Heart right ventricle (tissue), 16 donors: ENCODE measurements at places on chromosomes 3 and 15. TPM values are rescaled to one million over a fixed set of nuclear protein-coding genes. Genes with fewer than 3 reads are reported as not detected.

The ATP8B4 gene
- total RNA-seq, result 2.7 TPM

GRCh38 chr15:69080295-69081248 lies 66.1 kb downstream of the NOX5 start:
- DNase-seq, result no peak

The ITGA11 gene
- total RNA-seq, result 7.9 TPM

- DNase-seq, result no peak
These were observed 101.9 kb upstream of the CACNA2D3 start for GRCh38 chr3:54020436-54020835.

DNA sequence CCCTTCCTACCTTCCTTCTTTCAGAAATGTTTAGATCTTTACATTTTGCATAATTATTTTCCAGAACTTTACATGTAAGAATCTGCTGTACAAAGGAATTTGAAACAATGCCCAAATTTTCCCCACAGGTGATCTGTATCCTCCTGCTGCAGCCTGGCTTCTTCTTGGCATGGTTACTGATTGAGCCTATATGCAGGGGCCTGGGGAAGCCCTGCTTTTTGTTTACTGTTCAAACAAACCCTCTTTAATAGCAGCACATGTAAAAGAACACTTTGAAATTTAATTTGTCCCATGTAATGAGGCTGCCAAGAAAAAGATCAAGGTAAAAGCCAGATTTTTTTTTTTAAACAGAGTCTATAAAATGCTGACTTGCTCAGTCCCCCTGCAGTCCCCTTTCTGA lies 432.2 kb downstream of the TUSC7 start:
- no peak for DNase-seq

The ZBBX gene
- total RNA-seq, result not detected

GRCh38 chr3:73031573-73032103 lies 29.8 kb upstream of the EBLN2 start:
- no peak for DNase-seq

DNA sequence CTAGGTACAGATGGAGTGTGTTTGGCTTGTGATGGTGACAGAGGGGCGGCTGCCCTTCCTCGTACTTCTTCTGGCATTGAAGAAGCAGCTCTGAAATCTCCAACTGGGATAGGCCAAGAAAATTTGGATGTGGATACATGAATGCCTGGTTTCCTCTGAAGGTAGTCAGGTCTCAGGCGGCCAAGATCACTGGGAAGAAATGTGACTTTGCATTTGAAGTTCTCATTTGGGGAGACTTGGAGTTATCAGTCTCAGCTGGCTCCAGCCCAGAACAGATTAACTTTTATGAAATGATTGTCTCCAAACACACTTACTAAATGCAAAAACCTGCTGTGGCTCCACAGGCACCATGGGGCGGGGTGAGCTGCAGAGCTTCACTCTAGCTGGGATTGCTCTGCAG lies 215.9 kb downstream of the THSD4 start:
- DNase-seq, result no peak

- DNase-seq, result no peak
These were observed 398.9 kb upstream of the THBS1 start for GRCh38 chr15:39181940-39182339.

DNA sequence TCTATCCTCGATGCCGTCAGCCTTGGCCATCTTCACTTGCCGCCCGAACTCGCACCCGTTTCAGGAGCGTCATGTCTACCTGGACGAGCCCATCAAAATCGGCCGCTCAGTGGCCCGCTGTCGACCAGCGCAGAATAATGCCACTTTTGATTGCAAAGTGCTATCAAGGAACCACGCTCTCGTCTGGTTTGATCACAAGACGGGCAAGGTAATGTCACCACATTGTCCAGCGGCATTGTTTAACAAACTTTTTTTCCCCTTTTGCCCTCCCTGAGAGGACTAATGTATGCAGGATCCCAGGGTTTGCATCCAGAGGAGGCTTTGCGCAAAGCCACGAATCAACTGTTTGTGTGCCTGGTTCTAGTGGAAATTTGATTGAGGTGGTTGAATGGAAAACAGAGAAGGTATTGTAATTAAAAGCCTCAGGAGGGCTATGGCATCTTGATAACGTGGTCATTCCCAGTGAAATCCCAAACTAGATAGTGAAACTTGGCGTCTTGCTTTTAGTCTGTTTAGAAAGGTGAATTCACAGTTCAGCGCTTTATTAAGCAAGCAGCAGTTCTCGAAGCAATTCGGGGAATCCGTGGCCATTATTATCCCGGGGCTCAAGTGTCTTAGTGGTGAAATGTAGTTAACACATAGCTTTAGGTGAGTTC lies 1.7 kb downstream of the SLMAP start:
- DNase-seq, result no peak

- no peak for DNase-seq
These were observed 206.1 kb upstream of the LRIG1 start for GRCh38 chr3:66706890-66707289.

DNA sequence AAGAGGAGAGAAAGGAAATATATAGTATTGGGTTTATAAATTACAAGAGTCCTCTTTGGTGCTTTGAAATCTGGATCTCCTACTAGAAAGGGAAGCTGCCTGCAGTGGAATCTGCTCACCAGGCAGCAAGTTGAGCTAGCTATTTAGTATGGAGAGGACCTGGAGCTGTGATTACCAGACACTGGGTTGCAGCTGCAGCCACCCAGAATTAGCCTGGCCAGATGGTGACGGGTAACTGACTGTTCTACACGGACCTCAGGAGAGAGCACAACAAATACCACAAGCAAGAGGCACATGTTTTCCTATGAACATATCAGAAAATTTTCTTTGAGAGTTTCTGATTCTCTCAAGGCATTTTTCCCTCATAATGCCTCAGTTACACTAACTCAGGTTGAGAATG lies 46.5 kb downstream of the SYNPR start:
- DNase-seq, result no peak

DNA sequence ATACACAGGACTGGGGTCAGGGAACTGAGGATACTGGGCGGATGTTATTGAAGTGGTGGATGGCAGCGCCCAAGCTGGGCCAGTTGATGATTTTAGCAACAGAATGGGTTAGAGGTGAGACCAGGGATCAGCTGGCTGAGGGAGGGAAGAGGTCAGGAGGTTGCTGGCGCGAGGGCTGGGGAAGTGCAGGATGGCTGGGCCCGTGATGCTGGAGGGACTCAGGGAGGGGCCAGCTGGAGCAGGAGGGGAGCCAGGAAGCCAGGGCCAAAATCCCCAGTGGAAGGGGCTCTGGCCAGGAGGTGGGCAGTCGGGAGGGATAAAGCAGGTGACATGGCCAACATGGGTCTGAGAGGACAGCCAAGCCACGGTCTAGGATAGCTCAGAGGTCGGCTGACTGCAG lies 178.0 kb downstream of the NSMCE3 start:
- DNase-seq, result no peak

- DNase-seq, result no peak
These were observed 48.5 kb downstream of the AMOTL2 start for GRCh38 chr3:134325706-134326105.

DNA sequence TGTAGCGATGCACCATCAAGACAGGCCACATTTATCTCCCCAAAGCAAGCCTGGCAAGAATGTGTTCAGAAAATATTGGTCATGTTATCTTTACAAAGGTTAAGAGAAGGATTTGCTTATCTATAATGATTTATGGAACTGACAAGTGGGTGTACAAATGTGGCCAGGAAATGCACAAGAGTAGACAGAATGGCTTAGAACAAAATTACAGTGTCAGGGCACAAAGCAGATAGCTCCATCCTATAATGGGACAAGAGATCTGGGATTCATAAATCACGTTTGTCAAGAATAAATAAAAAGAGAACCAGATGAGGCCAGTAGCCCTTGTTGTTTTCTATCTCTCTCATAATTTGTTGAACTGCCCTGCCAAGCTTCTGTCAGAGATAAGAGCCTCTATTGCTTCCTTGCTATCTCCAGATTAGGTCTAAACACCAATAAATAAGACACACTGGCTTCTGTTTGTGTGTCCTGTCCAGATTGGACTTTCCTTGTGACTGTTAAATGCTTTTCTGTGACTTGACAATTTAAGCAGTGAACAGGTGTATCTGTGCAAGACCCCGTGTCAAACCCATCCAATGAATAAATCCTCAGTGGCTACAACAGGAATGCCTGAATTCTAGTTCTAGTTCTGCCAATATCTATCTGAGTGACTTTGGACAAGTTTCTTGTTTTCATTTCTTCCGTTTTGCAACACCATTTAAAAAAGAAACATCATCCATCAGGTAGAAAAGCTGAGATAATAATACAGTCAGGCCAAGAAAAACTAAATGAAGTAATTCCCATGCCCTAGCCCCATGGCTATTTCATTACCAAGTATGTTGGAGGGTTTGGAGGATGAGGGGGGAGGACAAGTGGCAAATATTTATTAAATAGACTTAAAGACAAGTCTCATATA lies 157.2 kb downstream of the DCLK3 start:
- DNase-seq, result no peak

DNA sequence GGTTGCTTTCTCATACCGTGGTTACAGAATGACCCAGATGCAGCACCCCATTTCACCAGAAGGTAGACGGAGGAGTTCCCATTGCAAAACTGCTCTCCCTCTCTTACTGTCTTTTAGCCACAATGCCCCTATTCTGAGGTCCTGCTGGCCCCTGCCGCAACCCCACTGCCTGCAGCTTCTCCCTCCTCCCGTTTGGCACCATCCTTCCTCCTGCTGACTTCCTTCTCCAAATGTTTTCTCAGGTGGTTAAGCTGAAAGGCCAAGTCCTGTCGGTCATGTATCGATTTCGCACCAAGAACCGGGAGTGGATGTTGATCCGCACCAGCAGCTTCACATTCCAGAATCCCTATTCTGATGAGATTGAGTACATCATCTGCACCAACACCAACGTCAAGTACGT lies 132.3 kb upstream of the ABHD17C start:
- no peak for DNase-seq

The C3orf20 gene
- total RNA-seq, result not detected

DNA sequence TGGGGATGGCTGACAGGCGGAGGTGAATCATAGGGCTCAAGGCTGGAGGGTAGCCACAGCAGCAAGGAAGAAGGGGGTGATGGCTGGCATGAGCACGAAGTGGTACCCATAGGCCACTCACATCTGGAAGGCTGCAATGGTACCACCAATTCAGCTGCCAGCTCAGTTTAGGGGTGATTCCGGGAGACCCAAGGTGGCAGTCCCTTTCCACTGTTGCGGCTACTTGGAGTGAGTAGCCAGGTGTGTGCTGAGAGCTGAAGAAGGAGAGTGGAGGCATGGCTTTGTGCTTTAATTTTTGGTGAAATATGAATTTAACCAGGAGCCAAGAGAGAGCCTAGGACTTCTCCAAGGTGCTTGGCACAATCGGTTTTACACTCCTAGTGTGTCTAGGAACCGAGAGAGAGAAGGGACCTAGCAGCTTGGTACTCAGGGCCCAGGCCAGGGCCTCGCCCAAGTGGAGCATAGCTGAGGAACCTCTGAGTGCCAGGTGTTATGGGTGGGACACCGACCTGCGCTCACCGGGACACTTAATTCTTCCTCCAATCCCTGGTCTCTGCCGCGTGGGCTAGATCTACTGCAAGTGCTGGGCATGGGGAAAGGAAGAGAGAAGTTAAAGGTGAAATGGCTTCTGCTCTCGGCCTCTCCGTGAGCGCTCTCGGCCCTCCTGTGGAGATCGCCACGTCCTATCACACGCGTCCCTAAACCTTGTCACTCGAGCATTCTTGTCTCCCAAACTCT lies 32.2 kb upstream of the POLG start:
- DNase-seq, result no peak

GRCh38 chr15:85029221-85029620 lies 47.6 kb downstream of the PDE8A start:
- no peak for DNase-seq

DNA sequence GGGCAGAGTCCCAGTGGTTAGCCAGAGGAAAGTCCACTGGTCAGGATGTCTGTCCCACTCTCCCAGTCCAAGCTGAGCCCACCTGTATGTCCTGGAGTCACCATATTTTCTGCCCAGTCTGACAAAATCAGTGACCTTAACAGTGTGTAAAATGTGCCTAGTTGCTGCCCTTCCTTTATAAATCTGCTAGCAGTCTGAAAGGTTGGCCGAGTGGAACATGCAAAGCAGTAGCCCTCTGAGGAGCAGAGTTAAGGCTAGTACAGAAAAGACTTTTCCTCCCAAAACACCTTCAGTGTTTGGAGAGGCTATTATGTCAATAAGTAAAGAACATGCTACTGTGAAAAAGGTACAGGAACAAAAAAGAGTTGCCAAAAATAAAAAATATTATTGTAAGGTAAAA lies 15.3 kb downstream of the TTC21A start:
- no peak for DNase-seq

The SNTN gene
- not detected for total RNA-seq

DNA sequence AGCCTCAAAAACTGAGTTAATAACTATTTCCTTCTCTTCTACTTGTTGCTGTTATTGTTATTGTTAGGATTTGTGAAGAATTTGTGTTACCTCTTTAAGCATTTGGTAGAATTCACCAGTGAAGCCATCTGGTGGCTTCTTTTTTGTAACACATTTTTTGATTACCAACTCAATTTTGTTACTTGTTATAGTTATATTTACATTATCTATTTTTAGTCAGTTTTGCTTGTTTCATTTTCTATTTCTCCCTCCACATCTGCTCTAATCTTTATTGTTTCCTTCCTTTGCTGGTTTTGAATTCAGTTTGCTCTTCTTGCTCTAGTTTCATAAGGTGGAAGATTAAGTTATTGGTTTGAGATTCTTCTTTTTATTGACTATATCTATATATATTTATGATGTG lies 3.7 kb upstream of the SLC9C1 start:
- DNase-seq, result no peak

GRCh38 chr15:71997691-71998090 lies 120.3 kb downstream of the MYO9A start:
- no peak for DNase-seq

GRCh38 chr3:142929109-142929508 lies 34.4 kb downstream of the PAQR9 start:
- DNase-seq, result peak; percentile 21

- DNase-seq, result no peak
These were observed 33.5 kb downstream of the TGFBR2 start for GRCh38 chr3:30639937-30640336.

DNA sequence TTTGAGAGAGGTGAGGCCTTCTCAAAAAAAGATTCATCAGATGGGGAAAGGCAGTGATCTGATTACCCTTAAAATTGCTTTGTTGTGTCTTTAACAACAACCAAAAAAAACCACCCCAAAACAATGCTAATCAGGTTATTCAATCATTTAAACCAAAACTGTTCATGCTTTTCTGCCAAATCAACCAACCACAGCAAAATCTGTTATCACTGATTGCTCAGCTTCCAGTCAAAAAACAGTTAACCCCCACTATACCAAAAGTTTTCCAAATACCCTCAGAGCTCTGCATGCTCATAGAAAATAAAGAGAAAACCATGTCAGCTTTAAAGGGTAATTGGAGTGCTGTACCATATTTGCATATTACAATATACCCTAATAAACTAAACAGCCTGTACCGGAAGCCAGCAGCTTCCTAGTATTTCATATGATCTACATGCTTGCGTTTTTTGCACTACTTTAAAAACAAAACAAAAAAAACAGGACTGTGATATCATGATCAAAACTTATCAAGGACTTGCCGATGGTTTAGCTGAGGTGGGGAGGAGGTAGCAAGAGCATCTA lies 22.8 kb downstream of the SATB1 start:
- DNase-seq, result no peak

GRCh38 chr3:188993181-188993580 lies 178.6 kb upstream of the TPRG1 start:
- no peak for DNase-seq
